Fibroblast of skin of right quadriceps (primary cell): ENCODE measurements at places on chromosomes 12 and 14.

- no peak for DNase-seq
Measured at GRCh38 chr14:52043690-52044089, 25.2 kb downstream of the NID2 start.

GRCh38 chr12:125690841-125691240, 625.6 kb downstream of the AACS start:
- no peak for DNase-seq

DNA sequence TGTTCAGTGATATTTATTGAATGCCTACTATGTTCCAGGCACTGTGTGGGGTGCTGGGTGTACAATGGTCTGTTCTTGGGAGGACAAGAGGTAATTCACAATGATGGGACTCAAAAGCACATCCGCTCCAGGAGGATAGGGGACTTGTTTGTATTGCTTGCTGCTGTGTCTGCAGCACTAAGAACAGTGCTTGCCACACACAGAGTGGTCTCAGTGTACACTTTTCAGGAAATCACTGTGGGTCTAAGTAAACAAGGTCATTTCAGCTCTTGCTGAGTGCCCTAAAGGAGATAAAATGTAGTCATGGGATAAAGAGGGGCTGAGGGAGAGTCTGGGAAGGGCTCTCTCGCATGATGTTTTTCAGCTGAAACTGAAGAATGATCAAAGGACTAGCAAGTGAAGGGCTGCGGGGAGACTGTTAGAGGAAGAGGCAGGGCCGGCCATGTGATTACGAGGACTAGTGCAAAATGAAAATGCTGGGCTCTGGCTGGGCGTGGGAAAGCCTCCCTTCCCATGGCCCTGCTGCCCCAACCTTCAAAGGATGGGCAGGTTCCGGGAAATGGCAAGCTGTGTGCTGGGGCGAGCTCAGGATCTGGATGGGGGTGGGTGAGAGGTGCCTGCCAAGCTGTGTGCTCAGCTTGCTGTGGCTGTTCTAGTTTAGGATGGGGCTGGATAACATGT, 39.1 kb downstream of the ADCK1 start:
- no peak for DNase-seq

- DNase-seq, result no peak
Measured at GRCh38 chr12:125121106-125121505, 55.9 kb downstream of the AACS start.
